ENCODE measurements at places on chromosomes 6 and 20.
A peak's percentile ranks its signal among the peaks of the same experiment; 100 is the strongest.

GRCh38 chr20:12241065-12241464, 323.4 kb downstream of the BTBD3 start:
- no peak for DNase-seq

- DNase-seq = no peak
Observed at GRCh38 chr6:31474871-31475286, 23.1 kb upstream of the MICB start.

- DNase-seq = peak; percentile 71
Observed at GRCh38 chr6:133553652-133554051, 312.5 kb downstream of the EYA4 start.

- no peak for DNase-seq
Observed at GRCh38 chr6:134146268-134147033, 94.0 kb upstream of the SLC2A12 start.

- no peak for DNase-seq
Observed at GRCh38 chr20:46131396-46131795, 13.3 kb downstream of the CD40 start.

- DNase-seq = no peak
Observed at GRCh38 chr6:17768388-17768787, 61.7 kb upstream of the NUP153 start.

GRCh38 chr20:51439160-51439689, 103.3 kb downstream of the NFATC2 start:
- DNase-seq = no peak

GRCh38 chr6:138242987-138243592, 24.8 kb upstream of the PBOV1 start:
- no peak for DNase-seq

DNA sequence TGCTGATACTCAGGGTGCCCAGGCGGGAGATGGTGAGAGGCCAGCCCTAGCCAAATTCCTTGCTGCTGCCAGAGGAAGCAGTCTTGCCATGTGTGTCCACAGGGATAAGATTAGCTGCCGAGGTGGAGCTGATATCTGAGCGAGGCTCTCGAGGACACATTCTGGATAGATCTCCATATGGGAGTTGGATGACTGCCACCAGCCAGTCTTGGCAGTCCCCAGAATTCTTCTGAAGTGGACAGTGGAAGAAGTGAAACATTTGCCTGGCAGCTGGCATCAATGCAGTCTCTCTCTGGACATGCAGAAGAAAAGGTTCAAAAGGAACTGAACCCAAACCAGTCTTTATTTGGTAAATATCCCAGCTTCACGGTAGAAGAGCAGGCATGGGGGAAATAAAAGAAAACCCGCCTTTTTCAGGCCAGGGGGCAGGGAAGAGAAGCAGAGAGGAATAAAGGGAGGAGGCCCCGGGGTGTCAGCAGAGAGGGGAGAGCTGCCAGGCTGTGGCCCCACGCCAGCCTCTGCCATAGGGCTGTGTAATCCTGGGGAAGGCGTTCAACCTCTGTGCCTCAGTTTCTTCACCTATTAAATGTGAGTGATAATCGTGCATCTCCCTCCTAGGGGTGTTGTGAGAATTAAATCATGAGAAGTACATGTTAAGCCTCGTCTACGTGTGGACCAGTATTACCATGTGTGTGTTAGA, 3.7 kb upstream of the FUCA2 start:
- DNase-seq = no peak

All from tibial nerve (tissue), 4 donors.